ENCODE measurements at places on chromosomes 13 and 19.
A peak's percentile ranks its signal among the peaks of the same experiment; 100 is the strongest.

GRCh38 chr13:28885181-28885580, 65.0 kb downstream of the MTUS2 start:
- DNase-seq: no peak

GRCh38 chr19:51138549-51138979, 3.5 kb upstream of the SIGLEC7 start:
- no peak for DNase-seq

DNA sequence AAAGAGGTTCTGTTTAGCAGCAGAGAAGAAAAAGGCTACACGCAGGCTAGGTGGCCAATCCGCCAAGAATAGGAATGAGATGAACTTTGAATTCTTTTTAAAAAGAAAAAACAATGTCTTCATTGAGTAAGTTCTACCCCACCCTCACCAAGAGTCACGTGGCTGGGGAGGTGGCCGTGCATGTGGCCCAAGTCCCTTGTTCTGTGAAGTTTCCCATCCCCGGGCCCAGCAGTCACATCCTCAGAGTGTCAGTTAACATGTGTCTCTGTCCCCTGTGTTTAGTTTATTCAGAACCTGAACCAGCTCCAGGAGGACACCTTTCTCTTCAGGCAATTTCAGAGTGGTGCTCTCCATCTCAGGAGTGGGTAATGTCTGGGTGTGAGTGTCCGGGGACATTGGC, 57.1 kb upstream of the MCF2L start:
- DNase-seq: no peak

- no peak for DNase-seq
These were observed 164.7 kb downstream of the KATNAL1 start for GRCh38 chr13:30142486-30143211.

- DNase-seq: no peak
These were observed 5.5 kb downstream of the PEAK3 start for GRCh38 chr19:2276429-2276986.

- DNase-seq: no peak
These were observed 309.4 kb upstream of the KLF12 start for GRCh38 chr13:74443631-74444030.

- no peak for DNase-seq
These were observed 9.8 kb downstream of the PROZ start for GRCh38 chr13:113168211-113168610.

- DNase-seq: peak; percentile 18
These were observed 166.6 kb downstream of the KLF12 start for GRCh38 chr13:73967397-73968165.

DNA sequence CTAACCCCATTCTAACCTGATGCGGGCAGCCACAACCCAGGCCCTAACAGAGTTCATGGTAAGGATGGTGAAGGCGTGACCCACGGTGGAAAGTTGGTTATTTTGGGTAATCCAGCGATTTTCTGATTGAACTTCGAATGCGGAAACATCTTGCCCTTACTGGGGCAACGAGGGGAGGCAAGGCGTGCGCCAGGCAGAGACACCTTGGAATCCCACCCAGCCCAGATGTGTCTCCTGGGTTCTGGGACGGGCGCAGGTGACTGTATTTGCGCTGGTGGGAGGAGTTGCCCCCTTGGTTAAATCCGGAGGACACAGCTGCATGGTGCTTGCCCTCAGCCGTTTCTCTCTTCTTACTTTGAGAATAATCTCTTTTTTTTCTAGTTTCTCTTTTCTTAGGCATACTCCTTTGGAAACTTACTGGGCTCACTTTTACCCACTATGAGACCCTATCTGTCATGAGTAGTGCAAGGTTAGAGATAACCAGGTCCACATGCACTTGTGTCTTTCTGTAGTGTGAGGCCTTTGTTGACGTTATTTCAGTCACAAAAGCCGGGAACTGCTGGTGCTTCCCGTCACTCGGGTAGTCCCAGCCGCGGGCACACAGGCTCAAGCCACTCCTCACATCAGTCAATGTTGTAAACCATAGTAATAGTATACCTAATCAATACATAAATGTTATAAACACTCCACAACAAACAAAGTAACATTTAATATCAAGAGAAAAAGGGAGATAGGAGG, 81.5 kb downstream of the ATP11A start:
- no peak for DNase-seq

GRCh38 chr19:13078897-13079541, 23.6 kb downstream of the LYL1 start:
- no peak for DNase-seq

DNA sequence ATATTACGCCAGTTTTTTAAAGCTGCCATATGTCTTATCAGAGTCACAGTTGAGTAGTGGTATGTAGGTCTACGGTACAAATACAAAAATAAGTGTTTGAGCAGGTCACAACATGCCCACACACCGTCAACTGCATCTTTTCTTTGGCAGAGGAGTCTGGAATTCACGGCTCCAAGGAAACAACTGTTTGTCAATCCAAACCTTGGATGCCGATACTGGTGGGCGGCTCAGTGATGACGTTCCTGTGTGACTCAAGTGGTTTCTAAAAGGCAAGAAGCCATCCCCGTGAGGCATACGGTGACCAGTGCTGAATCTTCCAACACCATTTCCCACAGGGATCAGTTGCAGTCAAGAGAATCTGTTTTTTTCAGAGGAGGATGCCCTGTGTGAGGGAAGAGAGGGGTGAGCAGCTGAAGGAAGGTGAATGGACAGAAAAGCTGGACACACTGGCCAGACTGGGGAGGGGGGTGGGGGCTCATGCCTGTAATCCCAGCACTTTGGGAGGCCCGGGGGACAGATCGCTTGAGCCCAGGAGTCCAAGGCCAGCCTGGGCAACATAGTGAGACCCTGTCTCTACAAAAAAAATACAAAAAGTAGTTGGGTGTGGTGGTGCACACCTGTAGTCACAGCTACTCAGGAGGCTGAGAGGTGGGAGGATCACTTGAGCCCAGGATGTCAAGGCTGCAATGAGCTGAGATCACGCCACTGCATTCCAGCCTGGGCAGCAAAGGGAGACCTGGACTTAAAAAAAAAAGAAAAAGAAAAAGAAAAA, 22.8 kb upstream of the CEBPG start:
- no peak for DNase-seq

DNA sequence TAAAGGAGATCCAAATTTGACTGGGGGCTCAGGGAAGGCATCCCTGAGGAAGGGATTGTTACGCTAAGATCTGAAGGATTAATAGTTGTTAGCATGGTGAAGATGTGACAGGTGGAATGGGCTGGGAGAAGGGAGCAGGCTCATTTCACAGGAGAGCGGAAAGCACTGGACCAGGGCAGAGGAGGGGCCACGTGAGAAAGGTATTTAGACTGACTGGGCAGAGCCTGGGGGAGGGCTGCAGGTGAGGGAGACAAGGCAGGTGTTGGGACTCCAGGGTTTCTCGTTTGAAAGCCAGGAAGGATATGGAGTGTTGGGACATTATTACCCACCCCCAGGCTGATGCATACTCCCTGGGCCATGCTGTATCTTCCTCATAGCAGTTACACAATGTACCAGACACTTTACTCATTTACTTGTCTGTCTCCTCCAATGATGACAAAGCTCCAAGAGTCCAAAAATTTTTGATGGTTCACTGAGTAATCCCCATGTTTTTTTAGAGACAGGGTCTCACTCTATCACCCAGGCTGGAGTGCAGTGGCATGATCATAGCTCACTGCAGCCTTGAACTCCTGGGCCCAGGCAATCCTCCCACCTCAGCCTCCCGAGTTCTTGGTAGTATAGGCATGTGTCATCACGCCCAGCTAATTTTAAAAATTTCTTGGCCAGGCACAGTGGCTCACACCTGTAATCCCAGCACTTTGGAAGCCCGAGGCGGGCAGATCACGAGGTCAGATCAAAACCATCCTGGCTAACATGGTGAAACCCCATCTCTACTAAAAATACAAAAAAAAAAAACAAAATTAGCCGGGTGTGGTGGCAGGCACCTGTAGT, 2.3 kb downstream of the TRAPPC6A start:
- DNase-seq: no peak

DNA sequence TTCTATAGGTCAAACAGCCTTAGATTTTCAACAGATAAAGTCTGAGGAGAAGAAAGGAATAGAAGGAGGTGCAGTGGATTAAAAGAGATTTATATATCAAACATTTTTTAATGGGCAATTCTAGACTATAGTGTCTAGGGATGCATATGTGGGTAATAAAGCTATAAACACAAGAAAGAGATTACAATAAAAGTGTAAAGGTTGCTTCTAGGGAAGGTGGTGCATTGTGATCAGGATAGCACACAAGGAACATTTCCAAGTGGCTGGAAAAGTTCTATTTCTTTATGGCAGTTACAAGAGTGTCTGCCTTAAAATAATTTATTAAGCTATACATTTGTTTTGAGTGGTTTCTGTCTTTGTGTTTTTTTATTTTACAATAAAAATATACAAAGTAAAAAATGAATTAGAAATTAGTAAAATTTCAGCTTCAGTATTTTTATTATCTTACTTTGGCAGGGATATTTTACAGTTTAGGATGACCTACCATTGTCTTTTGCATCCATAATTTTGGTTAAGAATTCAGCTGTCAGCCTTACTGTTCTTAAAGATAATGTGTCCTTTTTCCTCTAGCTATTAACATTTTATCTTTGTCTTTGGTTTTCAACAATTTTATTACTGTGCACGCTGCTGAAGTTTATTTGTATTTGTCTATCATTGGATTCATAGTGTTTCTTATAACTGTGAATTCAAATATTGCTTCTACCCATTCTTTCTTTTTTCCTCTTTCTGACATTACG, 221.8 kb downstream of the LACC1 start:
- no peak for DNase-seq

- no peak for DNase-seq
These were observed 11.5 kb downstream of the PODNL1 start for GRCh38 chr19:13926715-13927114.

GRCh38 chr19:19409205-19409604, 3.7 kb downstream of the GATAD2A start:
- no peak for DNase-seq

GRCh38 chr13:48478391-48478790, 54.5 kb downstream of the RCBTB2 start:
- DNase-seq: no peak

DNA sequence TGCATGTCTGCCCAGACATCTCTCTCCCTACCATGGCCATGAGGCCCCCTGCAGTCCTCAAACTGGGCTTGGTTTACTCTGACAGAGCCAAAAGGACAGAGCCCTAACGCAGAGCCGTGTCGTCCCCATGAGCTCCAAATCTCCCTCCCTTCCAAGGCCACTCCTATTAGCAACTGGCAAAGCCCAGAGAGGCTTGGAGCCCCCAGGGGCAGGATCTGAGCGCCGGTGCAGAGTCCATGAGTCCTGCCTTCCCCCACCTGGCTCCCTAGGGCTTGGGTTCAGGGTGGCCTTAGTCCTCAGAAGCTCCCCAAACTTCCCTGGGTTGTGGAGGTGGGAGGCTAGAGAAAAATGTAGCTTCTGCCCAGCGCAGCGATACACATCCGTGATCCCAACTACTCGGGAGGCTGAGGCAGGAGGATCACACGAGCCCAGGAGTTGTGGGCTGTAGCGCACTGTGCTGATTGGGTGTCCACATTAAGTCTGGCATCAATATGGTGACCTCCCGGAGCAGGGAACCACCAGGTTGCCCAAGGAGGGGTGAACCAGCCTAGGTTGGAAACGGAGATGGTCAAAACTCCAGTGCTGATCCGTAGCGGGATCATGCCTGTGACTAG, 7.4 kb upstream of the PGPEP1 start:
- no peak for DNase-seq

DNA sequence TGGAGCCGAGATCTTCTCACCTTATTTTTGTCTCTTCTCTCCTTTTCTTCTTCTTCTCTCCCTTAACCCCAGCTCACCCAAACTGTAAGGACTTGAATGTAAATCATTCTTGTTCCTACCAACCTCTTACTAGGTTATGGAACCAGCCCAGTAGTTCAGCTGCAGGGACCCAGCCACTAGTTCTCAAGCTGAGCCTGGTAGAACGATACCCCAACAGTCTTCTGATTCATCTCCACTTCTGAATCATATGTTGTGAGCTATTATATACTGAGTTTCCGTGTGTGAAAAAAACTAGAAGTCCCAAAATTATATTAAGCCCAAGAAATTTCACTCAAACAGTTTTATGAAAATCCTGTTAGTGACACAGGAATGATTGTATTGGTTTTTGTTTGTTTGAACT, 67.7 kb downstream of the DCT start:
- no peak for DNase-seq

GRCh38 chr13:34587576-34587975, 354.5 kb upstream of the NBEA start:
- DNase-seq: no peak

GRCh38 chr19:10116866-10117616, 2.7 kb downstream of the EIF3G start:
- DNase-seq: no peak

- no peak for DNase-seq
These were observed 7.5 kb upstream of the MIER2 start for GRCh38 chr19:351976-352625.
